Globus pallidus (tissue), 1 donor: ENCODE measurements at places on chromosomes 6 and 20.

DNA sequence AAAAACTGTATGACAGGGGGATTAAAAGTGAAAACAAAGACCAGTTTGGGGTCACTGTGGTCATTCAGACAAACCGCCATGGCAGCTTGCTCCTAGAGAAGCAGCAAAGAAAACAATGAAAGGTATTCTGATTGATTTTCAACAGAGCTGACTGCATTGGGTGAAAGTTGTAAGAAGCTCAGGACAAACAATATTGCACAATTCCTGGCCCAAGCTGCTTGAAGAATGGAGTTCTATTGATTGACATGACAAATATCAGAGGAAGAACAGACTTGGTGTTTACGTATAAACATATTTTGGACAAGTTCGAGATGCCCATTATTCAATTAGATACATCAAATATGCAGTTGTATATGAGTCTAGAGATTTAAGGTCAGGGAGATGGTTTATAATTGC lies 62.0 kb downstream of the TRIM38 start:
- DNase-seq: no peak

- no peak for DNase-seq
Observed at GRCh38 chr20:17799575-17800227, 99.9 kb downstream of the BANF2 start.

DNA sequence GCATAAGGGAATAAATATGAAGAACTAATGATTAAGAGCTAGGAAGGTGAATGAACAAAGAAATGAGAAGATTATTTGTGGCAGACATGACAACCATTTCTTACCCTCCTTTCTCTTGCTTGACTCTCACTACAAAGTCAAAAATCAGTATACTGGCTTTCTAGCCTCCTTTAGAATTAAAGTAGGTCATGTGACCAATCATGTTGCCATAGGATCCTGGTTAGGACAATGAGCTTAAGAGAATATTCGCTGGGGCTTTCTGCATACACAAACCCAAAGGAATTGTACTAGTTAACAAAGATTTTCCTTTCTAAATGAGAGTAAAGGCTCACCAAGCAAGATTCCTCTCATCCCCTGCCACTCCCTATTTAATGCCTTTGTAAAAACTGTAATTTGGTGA lies 76.0 kb upstream of the ID4 start:
- DNase-seq: no peak

GRCh38 chr6:79684876-79685275 lies 53.7 kb downstream of the SH3BGRL2 start:
- DNase-seq: no peak

GRCh38 chr6:81233990-81234389 lies 518.5 kb downstream of the TENT5A start:
- DNase-seq: no peak

DNA sequence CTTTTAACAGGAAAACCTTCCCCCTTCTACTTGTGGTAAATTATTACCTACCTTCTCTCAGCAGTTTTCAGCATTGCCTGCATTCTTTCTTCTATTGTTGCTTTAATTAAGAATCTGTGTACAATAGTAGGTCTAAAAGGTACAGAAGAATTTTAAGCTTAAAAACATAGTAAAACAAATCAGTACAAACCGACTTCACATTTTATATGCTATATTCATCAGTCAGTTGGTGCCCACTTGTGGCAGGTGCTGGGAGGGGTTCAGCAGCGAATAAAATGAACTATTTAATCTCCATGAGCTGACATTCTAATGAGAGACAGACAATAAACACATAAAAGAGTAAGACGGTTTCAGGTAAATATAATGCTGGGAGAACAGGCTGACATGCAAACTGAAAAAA lies 73.4 kb upstream of the FBXO30 start:
- no peak for DNase-seq

- no peak for DNase-seq
Observed at GRCh38 chr6:100554228-100554627, 89.5 kb upstream of the SIM1 start.

DNA sequence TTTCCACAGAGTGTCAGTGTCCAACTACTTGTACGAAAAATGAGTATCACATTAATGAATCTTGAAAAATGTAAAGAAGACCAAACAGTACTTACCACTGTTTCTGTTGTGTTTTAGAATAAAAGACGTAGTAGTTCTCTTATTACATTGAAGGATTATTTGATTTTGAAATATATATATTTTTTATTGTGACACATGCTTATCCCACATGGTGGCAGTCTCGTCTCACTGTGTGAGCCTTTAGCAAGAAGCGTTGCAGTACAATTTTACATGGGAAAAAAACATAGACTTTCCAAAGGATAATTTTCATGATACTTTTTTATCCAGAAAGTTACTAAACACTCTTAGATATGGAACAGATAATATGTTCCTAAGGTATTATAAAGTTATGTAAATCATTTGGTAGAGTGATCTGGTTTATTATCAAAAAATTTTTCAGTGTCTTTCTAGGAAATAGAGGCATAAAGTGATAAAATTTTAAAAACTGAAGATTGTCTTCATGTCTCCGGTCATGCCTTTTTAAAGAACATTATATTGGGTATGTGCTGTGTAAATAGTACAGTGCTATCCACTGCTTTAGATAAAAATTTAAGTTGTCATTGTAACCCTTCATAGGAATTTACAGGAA lies 117.5 kb upstream of the SAMD5 start:
- peak; percentile 12 for DNase-seq

GRCh38 chr20:58817748-58818147 lies 33.0 kb downstream of the GNAS-AS1 start:
- no peak for DNase-seq

- DNase-seq: peak; percentile 2
Observed at GRCh38 chr20:11838076-11838636, 79.5 kb upstream of the BTBD3 start.

DNA sequence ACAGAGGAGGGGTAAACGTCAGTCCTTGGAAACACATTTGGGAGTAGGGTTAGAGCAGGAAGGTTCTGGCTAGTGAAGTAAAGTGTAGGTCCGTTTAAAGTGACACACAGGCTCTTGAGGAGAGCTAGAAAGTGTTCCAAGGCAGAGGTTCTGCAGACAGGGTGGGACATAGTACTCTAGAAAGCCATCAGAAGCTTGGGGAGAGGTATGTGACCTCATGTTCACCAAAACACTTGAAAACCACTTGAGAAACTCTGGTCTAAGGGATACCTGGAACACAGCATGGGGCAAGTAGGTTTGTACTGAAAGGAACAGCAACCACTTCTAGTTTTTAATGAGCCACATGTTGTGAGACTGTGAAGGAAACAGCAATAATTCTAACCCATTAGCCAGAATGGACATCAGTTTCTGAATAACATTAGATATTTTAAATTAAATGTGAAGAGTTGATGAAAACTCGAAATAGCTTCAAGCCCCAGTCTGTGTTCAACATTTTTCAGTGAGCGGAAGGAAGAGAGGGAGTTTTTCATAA lies 49.0 kb downstream of the SOBP start:
- DNase-seq: no peak

DNA sequence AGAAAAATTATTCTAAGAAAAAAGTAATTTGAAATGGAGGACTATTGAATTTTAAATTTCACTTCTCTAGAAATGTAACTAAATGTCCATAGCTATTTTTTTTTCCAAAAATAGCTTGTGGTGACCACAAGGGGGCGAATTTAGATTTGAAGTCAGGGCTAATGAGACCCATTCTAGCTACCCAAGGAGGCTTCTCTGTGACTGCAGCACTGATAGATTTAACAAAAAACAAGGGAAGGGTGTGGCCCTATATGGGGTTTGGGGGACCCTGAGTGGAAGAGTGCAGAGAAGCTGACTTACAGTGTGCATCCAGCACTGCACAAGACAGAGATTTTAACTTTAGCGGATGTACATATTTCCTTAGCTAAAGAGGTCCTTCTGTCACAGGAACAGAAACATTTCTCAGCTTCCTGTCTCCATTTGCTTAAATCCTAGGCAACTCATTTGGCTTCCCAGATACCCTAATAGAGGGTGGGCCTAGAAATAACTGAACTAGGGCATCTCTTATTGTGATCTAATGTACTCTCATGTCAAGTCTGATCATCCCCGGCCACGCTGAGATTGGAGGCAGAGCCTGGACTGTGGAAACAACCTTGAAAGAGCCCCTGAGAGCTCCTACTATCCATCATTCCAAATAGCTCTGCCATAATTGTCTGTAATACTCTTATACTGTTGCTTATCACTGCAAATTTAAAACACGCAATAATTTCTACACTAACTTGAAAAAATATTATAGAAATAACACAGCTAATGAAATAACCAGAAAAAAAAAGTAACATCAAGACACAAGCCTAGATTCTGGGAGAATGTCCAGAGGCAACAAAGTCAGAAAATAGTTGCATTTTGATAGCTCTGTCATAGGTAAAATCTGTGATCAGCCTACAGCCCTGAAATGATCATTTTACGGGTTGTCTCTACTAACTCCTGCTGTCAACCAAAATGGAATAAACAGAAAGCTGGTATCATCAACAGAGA lies 93.6 kb downstream of the SNAP91 start:
- DNase-seq: peak; percentile 38

GRCh38 chr20:47740862-47741184 lies 44.5 kb downstream of the SULF2 start:
- no peak for DNase-seq

DNA sequence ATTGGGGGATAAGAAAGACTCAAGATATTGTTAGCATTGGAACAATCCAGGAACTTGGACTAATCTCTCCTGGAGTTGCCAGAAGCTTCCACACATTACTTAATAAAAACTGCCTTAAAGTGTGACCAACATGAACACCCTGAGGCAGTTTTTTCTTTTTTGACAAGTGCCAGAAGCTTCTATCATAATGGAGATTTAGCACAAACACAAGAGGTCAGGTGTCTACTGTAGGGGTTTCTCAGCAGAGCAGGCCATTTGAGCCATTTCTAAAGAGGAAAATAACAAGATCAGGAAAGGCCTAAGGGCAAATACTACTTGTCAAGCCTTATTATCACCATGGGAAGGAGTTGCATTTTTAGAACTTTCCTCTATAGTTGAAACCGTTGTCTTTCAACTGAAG lies 361.5 kb downstream of the EPM2A start:
- no peak for DNase-seq

GRCh38 chr20:25697132-25697446 lies 436 bp upstream of the ZNF337 start:
- no peak for DNase-seq

DNA sequence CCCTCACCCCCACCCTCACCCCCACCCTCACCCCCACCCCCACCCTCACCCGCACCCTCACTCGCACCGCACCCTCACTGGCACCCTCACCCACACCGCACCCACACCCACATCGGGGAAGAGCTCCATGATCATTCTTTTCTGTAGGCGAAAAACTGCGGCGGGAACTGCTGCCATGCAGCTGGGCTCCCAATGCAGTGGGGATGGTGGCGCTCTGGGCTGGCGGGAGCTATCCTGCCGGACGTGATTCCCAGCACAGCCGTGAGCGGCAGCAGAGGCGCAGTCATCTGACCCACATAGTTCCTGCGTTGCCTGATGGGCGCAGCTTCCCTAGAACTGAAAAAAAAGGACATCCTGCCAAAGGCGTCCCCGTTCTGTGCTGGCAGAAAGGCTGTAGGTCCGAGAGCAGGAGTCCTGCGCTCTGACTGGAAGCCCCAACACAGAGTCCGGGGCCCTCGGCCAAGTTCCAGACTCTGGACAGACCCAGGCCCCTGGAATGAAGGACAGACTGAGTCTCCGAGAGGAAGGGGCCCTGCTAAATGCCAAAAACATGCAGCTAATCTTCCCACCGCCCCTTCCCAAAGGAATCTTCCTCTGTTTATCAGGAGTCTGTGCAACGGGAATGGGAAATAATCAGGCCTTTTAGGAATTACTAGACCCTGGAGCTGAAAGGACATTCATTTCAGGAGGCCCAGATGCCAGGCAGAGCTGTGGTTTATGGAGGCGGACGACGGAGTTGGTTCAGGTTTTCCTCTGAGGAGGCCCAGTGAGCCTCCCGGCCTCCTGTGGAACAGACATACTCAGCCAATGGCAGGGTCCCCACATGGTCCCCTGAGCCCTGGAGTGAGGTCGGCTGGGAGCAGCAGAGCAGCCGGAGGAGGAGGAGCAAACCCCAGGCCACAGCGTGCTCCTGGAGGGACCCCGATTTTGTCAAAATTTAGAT lies 14.1 kb upstream of the TCFL5 start:
- peak; percentile 73 for DNase-seq

DNA sequence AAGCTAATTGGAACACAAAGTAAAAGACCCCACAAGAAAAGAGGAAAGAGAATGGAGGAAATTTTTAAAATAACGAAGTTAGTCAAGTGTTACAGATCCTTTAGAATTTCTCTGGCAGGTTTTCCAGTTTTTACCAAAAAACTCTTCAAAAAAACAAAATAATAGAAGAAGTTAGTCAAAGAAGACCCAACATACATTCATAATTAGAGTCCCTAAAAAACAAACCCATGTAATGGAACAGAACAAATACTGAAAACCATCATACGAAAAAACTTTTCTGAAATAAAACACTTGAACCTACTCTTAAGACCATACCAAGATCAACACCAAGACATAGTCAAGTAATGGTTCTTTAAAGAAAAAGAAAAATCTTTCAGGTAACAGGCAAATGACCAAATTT lies 31.6 kb downstream of the RANBP9 start:
- DNase-seq: no peak

DNA sequence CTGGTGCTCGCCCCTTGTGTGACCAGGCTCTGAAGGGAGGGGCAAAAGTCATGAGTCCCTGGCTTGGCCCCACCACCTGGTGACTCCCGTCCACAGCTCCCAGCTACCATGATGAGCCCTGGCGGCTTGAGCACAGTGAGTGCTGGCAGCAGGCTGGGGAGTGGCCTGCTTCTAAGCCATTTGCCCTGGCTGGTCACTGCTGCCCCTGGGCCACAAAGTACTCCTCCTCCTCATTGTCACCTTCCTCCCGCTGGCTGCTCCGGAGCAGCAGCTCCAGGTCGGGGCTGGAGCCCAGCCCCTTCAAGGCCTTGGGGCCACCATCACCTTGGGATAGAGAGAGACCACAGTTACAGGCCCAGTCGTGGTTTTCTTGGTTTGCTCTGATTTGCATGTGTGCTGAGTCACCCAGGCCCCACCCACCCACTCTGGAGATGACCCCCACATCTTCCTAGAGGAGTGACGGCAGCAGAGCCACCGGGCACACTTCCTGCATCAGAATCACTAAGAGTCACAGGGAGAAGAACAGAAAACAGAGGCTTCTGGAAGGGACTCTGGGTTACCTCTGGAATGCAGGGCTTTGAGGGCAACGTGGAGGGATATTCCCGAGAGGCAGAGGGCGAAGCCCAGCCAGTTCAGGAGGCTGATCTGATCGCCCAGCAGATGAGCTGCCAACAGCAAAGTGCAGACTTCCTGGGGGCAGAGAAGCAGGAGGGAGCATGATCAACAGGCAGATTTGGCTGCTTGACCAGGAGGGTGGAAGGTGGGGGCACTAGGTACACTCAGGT lies 42.1 kb upstream of the CDH22 start:
- no peak for DNase-seq

GRCh38 chr6:21500314-21501020 lies 93.1 kb upstream of the SOX4 start:
- no peak for DNase-seq
